ENCODE measurements at places on chromosomes 12 and 14. TPM values are rescaled to one million over a fixed set of nuclear protein-coding genes. Genes with fewer than 3 reads are reported as not detected.

Gene ASB2
- not detected for total RNA-seq

Gene FLRT2
- 3.6 TPM for total RNA-seq

Gene ZBTB1
- 37.8 TPM for total RNA-seq

DNA sequence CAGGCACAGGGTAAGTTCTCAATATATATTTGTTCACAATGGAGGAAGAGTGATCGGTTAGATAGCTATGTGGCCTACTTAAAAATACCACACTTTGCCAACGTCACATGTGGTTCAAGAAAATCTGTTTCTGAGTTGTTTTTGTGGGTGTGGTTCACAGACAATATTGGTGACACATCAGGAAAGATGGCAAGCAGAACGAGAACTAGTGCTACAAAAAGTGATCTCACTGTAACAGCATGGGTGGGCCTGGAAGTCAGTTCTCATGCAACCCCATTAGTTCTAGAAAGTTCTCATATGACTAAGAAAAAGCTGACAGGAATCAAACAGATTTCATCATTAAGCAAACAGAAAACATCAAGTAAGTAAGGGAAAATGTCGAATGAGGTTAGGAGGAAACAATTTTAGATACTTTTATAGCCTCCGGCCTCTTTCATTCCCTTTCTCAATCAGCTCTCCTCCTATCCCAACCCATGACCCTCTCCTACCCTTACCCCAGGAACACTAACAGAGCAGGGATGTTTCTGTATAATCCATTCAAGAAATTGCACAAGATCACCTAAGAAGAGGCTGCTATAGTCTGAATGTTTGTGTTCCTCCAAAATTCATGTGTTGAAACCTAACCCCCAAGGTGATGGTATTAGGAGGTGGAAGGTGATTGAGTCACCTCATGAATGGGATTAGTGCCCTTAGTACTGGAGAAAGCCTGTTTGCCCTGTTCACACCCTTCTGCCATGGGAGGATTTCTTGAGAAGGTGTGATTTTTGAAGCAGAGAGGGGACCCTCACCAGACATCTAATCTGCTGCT, 15.5 kb upstream of the NTN4 start:
- DNase-seq: peak; percentile 84

DNA sequence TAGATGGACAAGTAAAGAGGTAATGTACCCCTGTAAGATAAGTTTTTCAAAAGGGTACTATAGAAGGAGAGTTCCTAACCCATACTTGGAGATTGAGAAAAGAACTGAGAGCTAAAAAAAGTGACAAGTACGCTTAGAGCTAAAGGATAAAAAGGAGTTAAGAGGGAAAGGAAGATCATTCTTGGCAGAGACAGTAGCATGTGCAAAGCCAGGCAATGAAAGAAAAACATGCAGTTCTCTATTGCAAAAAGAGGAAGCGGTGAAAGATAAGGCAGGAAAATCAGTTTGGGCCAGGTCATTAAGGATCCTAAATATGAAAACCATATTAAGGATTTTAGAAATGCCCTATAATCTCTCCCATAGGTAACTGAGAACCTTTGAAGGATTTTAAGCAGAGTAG, 500.4 kb upstream of the GARIN6 start:
- DNase-seq: no peak

- DNase-seq: no peak
These were observed 250.2 kb upstream of the GRIP1 start for GRCh38 chr12:66929121-66929520.

DNA sequence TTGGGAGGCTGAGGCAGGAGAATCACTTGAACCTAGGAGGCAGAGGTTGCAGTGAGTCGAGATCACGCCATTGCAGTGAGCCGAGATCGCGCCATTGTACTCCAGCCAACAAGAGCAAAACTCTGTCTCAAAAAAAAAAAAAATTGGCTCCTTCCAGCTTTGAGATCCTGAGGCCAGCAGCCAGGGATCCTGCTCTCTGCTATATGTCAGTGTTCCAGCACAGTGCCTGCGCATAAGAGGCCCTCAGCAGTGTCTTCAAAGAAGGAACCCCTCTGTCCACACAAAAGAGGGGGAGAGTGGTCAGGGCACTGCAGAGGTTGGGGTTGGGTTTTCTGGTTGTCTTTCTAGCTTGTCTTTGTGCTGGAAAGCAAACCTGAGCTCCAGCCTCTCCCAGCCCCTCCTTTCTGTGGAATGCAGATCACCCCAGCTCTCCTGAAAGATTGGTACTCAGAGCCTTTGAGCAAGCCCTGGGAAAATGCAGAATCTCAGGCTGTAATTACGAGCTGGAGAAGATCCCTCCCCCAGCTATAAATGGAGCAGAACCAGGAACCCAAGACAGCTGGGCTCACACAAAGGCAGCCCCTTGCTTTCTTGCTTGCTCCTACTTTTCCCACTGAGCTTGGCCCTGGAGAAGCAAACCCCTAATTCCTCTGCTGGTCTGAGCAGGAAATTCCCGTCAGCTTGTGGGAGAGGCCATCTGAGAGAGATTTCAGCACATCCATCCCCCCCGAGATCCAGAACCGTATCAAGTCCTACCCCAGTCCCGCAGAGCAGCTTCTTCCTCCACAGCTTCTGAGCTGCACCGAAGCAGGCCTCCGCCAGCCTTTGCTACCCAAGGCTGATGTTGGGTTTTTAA, 205.7 kb downstream of the ZFP36L1 start:
- DNase-seq: peak; percentile 30

- no peak for DNase-seq
These were observed 9.7 kb downstream of the SLC4A8 start for GRCh38 chr12:51434305-51434704.

DNA sequence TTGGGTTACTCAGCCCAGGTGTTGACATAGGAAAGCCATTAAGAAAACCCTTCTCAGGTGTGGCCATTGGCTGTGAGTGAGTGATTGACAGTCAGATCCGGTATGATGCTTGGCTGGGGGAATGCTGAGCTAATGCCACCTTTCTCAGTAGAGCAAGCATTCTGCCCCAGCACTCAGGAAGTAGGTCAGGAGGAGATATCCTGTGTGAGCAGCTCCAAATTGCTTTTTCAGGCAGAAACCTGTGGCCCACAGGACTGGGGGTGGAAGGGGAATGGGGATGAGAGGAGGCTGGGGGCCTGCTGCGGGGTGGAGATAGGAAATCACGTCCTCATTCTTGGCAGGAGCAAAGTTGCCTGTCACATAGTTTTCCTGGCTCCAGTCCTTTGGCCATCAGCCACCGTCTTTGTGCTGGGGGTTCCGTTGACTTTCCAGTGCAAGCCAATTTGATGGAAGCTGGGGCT, 55.7 kb downstream of the NINJ2 start:
- no peak for DNase-seq

GRCh38 chr12:46547421-46548354, 175.1 kb upstream of the SLC38A2 start:
- peak; percentile 50 for DNase-seq

DNA sequence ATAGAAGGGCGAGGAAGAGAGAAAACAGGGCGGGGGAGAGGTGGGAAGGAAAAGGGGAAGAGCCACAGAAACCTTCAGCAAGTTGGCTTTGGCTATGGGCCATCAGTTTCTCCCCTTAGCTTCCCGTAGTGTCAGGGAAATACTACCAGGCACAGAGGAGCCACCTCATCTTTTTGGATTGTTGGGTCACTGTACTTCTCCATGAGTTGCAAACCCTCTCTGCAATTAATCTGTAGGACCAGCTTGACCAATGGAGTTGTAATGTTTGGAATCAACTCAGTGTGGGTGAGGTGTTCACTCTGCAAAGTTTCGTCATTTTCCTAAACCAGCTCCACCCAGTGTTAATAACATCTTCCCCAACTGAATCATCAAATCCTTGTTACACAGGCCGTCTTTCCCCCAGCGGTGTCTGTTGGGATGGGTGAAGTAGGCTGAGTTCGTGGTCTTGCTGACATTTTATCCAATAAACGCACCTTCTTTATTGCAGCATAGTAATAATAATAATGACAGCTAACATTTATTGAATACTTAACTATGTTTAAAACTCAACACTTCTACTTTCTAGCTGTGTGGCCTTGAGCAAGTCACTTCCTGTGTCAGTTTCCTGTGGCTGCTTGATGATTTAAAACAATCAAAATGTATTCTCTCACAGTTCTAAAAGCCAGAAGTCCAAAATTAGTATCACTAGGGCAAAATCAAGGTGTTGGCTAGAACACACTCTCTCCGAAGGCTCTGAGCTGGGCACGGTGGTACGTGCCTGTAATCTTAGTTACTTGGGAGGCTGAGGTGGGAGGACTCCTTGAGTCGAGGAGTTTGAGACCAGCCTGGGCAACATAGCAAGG, 8.1 kb upstream of the GLTP start:
- DNase-seq: peak; percentile 94

DNA sequence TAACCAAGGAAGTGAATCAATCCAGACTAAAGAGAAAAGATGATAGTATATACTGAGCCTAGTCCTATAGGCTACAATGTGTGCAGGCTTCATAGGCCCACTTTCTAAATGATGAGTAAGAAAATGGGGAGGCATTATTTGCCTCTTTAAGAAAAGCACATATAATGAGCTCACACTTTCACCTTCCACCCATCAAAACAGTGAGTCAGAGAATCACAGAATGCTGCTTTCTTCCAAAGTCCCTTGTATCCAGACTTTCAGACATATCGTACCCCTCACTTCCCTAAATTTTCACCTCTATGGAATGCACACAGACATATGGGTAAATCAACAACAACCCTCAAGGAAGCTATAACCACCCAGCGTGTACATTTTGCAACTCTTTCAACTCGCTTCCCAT, 286.4 kb upstream of the PRKD1 start:
- no peak for DNase-seq

DNA sequence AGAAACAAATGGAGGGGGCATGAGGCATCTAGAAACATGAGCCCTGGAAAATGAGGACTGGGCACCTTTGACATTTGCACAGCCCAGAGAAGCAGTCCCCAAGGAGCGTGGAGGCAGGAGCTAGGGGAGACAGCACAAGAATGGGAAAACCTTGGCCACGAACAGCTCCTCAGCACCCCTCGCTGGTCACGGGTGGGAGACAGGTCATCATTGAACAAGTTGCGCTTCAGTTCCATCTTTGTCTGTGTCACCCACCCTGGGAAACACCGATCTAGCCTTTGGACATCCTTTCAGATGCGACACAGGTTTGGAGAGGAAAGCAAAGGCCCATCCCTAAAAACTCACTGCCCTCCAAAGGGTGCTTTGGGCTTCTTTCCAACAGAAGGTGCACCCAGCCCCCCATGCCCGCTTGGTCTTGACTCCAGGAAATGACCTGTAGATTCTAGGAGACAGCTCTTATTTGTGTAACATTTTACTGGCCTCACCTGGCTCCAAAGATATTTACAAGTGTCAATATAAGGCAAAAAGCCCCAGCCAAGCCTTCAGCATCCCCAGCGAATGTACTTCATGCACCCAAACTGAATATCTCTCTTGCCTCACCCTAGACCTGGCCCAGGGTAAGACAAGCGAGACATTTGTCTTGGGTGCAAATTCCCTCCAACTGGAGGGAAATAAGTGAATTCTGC, 28.8 kb upstream of the CLMN start:
- no peak for DNase-seq

DNA sequence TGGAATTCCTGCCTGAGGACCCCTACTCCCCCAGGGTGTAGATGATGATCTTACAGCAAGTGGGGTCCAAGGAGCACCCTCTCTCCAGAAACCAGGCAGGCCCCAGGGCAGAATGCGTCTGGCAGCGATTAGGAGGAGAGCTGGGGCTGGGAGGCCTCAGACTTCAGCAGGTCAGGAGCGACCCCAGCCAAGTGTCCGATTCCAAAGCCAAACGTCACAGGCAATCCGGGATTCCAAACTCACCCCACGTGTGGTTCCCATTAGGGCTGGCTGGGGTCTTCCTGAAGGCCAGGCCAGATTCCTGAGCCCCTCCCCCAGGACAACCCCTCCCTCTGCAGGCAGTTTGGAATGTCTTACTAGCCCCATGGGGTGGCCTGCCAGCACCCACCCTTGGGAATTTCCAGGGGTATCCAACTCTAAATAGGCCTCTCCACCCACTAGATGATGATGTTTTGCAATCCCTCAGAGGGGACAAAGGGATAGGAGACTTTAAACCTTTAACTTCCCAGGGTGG, 17.3 kb upstream of the FIGNL2 start:
- DNase-seq: no peak

GRCh38 chr12:132614861-132615578, 3.6 kb upstream of the P2RX2 start:
- DNase-seq: peak; percentile 80

- no peak for DNase-seq
These were observed 108.6 kb upstream of the TTC7B start for GRCh38 chr14:90924621-90925340.

GRCh38 chr12:2333491-2334195, 280.9 kb downstream of the CACNA1C start:
- DNase-seq: no peak

DNA sequence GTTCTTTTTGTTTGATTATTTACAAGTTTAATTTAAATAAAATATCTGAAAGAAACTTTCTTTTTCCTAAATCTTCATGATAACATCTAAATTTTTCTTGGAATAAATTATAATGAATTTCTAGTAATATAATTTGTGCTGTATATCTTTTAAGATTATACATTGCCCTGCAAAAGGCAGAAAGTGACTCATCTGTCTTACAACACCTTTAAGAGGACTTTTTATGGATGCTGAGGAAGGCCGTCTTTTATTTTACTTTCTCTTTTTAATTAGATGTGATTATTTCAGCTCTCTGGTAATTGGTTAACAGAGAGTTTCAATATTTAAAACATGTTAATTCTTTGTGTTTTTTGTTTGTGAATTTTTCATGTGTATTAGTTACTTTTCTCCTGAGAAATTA, 598.4 kb downstream of the RPL10L start:
- DNase-seq: peak; percentile 5

GRCh38 chr12:20309504-20310148, 58.7 kb upstream of the PDE3A start:
- DNase-seq: no peak

DNA sequence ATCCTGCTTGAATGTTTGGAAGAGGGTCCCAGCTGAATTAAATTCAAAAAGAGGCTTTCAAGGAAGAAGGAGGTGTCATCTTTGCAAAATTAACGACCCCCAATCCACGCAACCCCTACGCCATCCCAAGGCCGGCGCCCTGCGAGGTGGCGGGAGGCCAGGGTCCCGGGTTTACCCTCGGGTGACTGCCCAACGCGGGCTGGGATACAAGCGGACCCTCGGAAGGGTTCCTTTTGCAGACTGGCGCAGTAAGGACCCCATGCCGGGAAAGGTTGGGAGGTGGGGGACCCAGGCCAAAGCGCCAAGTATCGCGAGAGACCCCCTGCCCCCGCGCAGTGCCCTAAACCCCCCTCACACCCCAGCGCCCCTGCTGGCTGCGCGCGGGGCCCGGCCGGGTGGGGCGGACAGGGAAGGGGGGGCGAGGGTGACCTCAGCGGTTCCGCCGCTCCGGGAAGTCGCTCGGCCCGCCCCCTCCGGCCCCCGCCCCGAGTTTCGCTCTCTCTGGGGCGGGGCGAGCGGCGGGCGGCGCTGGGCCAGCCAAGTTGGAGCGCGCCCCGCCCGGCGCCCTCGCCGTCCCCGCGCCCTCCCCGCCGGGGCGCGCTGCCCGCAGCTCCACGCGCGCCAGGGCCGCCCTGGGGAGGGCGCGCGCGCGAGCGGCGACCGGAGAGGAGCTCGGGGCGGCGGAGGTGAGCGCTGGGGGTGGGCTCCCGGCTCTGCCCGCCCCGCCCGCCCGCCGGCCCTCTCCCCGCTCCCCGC, 708 bp upstream of the ZBTB42 start:
- no peak for DNase-seq

GRCh38 chr12:50610171-50610570, 105.4 kb downstream of the DIP2B start:
- DNase-seq: no peak

GRCh38 chr12:104680070-104680469, 223.3 kb downstream of the CHST11 start:
- no peak for DNase-seq
